Mesenteric fat pad (tissue), 1 donor: ENCODE measurements at places on chromosomes 7 and 10.

DNA sequence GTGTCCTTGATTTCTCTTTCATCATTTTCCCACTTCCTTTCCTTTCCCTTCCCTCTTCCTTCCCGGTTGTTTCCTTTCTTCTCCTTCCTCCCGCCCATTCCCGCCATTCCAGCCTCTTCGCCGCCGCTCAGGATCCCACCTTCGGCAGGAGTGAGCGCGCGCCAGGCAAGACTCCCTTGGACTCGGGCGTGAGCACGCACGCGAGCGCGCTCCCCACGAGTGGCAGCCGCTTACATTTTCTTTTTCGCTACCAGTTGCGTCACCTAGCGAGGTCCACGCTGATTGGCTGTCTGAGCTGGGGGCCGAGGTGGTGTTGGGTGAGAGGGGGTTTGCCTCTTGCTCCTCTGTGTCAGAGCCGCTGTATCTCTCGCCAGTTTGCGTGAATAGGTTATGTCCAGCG, 11.8 kb downstream of the ZAN start:
- DNase-seq, result no peak

- no peak for DNase-seq
Observed at GRCh38 chr10:91885362-91886079, 23.8 kb downstream of the FGFBP3 start.

GRCh38 chr7:93943816-93944540, 22.4 kb downstream of the GNG11 start:
- DNase-seq, result no peak

DNA sequence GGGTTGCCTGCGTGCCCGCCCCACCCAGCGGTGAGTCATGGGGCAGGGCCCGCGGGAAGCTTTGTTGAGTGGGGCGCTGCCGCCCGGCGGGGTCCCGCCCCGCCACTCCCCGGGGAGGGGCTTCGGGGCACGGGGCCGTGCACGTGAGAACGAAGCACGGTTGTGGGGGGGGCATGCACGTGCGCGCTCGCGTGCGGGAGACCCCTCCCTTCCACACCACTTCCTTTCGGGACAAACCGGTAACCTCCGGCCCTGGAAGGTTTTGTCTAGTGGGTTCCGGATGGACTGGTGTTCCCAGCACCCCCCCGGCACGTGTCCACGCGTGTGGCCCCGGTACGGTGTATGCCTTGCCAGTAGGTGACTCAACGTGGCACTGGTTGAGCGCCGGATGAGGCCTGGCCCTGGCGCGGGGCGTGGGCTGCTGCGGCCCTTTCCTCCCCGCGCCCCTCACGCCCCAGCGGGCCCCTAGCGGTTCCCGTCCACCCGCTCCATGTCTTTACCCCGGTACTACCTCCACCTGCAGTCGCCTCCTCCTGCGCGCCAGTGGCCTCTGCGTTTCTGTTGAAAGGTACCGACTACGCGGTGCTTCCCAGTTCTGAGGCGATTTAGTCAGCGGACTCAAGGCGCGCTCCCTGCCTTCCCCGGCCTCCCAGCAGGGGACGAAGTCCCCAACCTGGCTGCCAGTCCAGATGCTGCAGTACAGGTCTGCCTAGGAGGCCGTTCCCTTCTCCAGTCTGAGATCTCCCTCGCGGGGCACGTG, 3.1 kb downstream of the ADIRF start:
- DNase-seq, result peak; percentile 97

DNA sequence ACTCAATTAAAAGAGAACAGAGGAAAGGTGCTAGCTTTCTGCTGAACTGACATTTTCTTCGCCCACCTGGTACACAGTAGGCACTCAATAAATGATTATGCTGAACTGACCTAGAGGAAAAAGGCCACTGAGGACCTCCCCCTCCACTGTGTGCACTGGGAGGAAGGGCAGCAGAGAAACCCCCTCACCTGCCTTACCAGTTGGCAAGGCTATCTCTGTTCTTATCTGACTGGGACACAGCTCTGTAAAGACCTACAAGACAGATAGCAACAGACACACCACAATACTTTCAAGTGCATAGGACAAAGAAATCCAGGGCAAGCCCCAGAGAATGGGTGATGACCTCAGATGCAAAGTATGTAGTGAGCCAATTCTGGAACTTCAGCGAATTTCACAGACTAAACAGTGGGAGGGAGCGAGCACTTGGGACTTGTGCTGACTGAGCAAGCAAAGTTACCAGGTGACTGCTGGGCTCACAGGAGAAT, 30.4 kb downstream of the PDLIM1 start:
- no peak for DNase-seq
